ENCODE measurements at places on chromosomes 3 and 15.

- no peak for DNase-seq
Observed at GRCh38 chr15:48384616-48385015, 53.4 kb downstream of the DUT start.

GRCh38 chr15:75684648-75685047 lies 28.0 kb downstream of the CSPG4 start:
- DNase-seq: no peak

GRCh38 chr3:31173118-31173718 lies 278.8 kb upstream of the GADL1 start:
- no peak for DNase-seq

GRCh38 chr3:194504146-194504545 lies 17.3 kb upstream of the ATP13A3 start:
- no peak for DNase-seq

DNA sequence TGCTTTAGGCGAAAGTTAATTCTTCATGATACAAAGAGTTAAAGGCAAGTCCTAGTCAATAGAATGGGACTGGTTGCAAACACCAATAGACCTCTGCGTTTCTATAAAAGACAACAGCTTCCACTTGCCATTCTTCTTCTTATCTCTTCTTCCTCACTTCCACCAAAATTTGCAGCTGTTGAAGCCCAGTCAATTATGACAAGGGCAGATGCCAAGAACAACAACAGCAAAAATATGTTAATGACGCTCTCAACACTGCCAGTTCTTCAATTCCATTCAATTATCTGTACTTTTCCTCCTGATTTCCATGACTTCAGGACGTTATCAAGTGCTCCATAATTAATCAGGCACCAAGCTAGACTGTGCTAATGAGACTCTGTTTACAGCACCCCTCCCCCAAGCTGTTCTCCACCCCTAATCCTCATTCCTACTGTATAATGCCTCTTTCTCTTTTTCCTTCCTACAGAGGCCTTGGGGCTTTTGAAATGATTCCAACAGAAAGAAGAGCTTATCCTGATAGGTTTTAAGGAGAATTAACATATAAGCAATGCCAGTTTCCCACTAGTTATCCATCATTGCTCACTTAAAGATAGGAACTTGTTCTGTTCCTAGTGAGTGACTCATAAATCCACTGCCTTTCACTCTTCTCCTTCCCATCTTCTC lies 1160.5 kb downstream of the IGSF11 start:
- no peak for DNase-seq

- DNase-seq: no peak
Observed at GRCh38 chr3:170809975-170810357, 60.0 kb downstream of the RPL22L1 start.

GRCh38 chr3:154933581-154933980 lies 146.5 kb upstream of the MME start:
- no peak for DNase-seq

DNA sequence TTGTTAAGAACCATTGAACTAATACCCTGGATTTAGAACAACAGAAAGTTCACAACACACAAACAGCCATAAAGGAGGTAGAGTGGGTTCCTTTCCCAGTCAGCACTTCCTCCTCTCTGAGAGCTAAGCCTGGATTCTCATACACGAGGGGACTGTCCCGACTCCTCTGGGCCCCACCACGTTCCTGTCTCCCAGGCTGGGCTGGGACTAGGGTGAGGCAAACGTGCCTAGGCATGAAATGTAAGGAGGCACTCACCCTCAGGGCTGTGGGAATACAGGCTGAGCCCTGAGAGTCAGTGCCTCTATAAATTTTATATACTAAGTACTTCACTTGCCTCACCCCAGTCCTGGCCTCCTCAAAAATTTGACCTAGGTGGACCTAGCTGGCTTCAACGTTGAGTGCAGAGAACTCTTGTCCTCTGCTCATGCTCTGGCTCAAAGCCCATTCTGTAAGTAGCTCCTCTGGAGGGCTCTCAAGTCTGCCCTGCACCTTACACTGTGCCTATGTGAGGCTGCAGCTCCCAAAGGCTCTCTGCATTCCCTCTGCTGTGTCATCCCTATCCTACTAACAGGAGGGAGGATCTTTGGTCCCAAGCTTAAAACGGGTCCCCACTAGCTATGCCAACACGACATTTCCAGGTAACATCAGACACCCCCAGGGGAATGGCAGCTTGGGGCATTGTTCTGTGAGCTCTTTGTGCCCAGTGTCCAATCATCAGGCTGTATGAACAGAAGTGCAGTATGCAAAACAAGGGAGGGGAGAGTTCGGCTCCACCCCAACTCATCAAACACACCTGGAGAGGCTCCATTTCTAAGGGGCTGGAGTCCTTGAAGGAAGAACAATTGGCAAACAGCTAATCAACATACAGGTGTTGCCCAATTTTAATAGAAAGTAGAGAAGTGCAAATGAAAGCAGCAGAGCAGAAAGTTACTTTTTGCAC lies 233.2 kb downstream of the RPLP1 start:
- DNase-seq: no peak

- DNase-seq: no peak
Observed at GRCh38 chr3:132926098-132926497, 112.1 kb upstream of the TMEM108 start.

- DNase-seq: no peak
Observed at GRCh38 chr3:12907729-12908128, 66.4 kb upstream of the RPL32 start.

DNA sequence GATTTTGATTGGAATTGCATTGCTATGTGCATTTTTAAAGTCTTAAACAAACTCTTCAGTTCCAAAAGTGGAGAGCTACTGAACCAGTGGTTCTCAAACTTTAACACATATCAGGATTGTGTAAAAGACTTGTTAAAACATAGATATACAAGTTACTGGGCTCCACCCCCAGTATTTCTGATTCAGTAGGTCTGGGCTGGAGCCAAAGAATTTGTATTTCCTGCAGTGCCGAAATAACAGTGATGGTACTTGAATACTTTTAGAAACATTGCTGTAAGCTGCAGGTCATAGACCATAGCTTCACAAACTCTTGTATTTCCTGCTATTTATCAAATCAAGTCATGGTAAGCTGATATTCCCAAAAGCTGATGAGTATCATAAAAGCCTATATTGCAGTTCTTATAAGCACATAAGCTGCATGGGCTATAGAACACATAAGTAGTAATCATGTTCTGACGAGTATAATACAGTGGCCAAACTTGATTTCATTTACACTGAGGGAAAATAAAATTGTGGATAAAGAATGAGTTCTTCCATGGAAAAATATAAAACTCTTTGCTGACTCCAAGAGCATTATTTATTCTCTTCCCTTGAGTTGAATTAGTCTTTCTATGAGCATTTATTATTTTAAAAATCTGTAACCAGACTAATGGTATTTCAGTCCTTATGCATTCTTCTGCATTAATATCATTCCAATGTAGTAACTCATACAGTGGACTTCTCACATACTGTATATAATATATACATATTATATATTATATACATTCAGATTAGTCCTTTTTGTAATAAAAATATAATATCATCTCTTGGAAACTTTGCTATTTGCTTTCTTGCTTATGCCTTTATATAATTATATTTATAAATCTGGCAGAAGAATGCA lies 550.5 kb upstream of the AGTR1 start:
- DNase-seq: no peak

- DNase-seq: no peak
Observed at GRCh38 chr3:115384381-115384780, 237.3 kb upstream of the ZBTB20 start.

GRCh38 chr3:134879990-134880389 lies 84.9 kb downstream of the EPHB1 start:
- no peak for DNase-seq

DNA sequence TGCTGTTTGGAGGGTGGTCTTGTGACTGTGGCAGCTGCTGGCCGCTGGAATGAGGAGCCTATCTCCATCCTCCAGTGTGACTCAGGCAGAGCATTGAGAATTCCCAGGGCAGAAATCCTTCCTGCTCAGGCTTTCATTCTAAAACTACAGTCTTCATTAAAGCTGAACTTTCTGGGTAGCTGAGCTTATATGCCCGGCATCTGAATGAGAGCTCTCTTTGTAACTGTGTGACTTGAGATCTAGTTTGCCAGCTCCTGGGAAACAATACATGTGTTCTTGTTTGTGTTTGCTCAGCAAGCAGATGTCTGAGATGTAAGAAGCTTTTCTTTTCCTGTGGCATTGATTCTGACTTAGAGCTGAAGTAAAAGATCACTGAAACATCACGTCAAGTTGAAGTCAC lies 22.4 kb downstream of the RLBP1 start:
- DNase-seq: no peak

DNA sequence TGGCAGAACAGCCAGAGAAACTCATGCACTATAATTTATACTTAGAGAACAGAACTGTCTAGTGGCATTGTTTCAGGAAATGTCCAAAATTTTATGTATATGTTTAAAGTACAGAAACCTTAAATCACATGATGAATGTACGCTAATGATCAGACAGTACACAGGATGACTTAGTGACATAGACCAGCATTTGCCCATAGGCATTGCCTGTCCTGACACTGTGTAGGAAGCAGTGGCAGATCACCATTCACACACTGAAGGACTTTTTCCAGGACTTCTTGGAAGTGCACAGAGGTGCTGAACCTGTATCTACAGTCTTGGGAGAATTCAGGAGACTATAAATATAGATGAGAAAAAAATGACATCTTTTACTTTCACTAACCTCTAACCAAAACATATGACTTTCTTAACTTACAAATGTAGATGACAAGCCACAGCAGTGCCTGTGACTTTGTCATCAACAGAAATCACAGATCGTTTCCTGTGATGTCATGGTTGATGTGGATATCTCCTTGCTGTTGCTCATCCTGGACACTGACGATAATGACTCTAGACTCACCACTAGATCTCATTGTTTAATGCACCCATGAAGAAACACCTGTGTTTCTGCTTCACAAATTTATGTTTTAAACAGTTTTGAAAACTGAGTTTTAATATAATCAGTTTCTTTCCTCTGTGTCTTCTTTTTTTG lies 183.2 kb downstream of the CACNA2D3 start:
- DNase-seq: no peak

DNA sequence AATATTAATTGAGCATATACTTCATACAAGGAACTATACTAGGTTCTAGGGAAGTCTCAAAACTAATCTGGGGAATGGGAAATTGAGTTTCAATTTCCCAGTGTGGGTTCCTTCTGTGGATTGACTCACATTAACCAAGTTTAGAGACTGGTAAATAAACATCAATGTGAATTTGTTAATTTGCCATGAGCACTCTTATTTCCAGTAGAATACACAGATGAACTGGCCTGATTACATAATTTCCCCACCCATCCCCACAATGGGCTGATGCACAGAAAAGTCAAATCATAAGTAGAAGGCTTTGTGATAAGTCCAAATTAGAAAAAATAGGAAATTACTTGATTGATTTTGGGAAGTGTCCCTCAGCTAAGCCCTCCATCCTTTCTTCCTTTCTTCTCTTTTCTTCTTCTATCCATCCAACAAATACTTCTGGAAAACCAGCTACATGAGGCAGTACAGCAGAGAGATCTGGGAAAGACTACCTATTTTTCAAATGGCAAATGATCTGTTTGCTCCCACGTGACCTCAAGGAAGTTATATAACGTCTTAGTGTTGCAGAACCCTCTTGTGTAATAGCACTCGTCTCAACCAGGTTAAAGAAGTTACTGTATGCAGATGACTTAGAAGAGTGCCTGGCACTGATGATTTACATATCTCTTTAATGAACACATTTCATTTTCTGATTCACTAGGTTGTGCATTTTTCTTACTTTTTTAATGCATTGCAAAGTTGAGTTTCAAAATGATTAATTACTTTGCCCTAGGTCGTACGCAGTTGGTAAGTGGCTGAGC lies 312.3 kb downstream of the SV2B start:
- DNase-seq: no peak

- no peak for DNase-seq
Observed at GRCh38 chr3:147361454-147362420, 44.6 kb downstream of the ZIC4 start.

DNA sequence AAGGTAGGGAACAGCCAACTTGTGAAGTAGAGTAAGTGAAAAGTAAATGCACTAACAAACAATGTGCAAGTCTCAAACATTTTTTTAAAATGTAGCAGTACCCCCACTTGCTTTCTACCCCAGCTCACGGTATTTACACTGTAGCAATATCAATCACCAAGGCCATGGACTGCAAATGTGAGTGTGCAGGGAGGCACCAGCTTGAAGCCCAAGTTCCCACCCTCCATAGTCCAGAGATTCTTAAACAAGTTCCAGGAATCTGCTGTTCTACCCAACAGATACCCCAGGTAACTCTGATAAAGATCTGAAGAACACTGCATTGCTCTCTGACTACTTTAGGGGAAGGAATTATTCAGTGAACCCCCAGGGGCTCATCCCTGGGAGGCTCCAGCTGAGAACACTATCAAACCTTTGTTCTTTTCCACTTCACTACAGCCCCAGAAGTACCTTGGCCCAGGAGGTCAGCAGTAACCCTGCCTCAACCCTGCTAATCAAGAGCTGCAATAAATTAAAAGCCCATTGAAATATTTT lies 86.1 kb downstream of the FOXP1 start:
- no peak for DNase-seq

DNA sequence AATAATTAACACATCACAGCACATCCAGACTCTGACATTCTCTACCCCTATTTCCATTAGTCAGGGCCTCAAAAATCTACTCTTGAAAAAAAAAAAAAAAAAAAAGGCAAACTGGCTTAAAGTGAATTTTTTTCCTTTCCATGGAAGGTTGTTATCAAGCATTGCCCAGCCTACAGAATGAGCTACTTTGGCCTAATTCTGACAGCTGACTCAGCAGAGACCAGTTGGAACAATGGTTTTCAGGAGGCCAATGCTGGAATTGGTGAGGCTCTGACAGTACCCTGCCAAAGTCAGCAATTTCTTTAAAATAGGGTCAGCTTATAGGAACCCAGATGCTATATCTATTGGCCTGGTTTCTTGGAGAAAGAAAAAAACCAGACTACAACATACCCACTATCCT lies 454.7 kb downstream of the MAGI1 start:
- DNase-seq: no peak

DNA sequence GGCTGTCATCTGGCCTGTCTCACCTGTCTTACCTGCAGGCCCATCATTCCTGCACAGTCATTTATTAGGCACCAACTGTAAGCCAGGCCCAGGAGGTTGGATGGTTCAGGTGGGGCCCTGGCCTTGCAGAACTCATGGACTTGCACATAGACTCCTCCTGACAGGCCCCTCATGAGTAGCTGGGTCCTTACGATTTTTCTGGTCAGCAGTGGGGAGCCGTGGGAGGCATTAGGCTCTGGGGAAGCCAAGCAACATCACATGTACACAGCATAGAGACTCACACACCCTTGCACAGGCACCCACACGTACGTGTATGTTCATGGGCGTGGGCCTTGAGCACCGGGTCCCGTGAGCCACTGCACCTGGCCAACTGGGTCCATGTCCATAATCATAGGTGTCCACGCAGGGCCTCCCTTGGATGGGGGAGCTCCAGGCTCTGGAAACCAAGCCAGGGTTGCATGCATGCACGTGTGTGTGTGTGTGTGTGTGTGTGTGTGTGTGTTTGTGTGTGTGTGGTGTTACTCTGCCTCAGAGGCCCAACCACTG lies 20.3 kb downstream of the CISH start:
- DNase-seq: no peak

DNA sequence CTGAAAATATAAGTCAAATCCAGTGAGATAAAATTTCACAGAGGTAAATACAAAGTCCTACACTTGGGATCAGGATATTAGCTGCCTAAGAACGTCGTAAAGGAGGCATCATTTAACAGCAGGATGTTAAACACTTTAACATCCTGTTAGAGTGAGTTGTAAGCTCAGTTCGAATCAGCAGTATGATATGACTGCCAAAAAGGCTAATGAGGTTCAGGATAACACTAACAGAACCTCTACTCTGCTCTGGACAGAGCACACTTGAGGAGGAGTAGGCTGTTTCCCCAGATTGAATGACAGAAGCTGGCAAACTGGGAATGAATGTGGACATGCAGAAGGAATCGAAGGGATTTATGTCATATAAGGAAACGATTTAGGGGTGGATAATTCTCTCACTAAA lies 227.1 kb upstream of the CD96 start:
- DNase-seq: no peak

Measured in activated effector memory CD4-positive, alpha-beta T cell treated with Interleukin-2 at 50 U/mL for 16 hours (primary cell).